ENCODE measurements at places on chromosomes 3 and 15.

- no peaks in the 10 kb centered on the region for H3K27me3 ChIP-seq
- H3K36me3 ChIP-seq, result no peaks in the 10 kb centered on the region
- no peak overlapping the region for H3K27ac ChIP-seq
- H3K4me1 ChIP-seq, result no peaks in the 10 kb centered on the region
- no peak for DNase-seq
Observed at GRCh38 chr3:54916732-54917131, 11.1 kb downstream of the LRTM1 start.

DNA sequence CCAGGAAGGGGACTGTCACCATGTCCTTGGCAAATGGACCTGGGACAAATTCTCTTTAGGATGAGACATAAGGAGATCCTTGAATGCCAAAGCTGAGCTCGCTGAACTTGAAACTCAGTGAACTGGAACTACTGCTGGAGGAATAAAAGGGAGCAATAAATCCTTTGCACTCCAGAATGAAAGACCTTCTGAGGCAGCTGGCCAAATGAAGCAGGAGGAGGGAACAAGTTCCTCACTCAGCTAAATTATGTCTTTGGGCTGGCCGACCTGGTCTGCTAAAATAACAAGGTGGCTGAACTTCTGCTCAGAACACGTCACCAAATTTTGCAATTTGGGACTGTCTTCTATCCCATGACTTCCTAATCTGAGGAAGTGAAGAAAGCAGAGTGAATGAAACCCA, 314.7 kb downstream of the LPP start:
- no peaks in the 10 kb centered on the region for H3K27me3 ChIP-seq
- no peak overlapping the region for H3K4me3 ChIP-seq
- H3K27ac ChIP-seq, result no peak overlapping the region
- no peaks in the 10 kb centered on the region for H3K36me3 ChIP-seq
- DNase-seq, result no peak
- no peaks in the 10 kb centered on the region for H3K4me1 ChIP-seq

- no peaks in the 10 kb centered on the region for H3K36me3 ChIP-seq
- peaks cover 2% of the 10 kb centered on the region for H3K4me1 ChIP-seq
- H3K27ac ChIP-seq, result no peak overlapping the region
- H3K4me3 ChIP-seq, result no peak overlapping the region
- no peak for DNase-seq
Observed at GRCh38 chr3:177484206-177484605, 286.9 kb upstream of the TBL1XR1 start.

- no peak overlapping the region for H3K4me3 ChIP-seq
- no peak for DNase-seq
- H3K27ac ChIP-seq, result no peak overlapping the region
Observed at GRCh38 chr15:75159244-75159643, 42.4 kb upstream of the C15orf39 start.

DNA sequence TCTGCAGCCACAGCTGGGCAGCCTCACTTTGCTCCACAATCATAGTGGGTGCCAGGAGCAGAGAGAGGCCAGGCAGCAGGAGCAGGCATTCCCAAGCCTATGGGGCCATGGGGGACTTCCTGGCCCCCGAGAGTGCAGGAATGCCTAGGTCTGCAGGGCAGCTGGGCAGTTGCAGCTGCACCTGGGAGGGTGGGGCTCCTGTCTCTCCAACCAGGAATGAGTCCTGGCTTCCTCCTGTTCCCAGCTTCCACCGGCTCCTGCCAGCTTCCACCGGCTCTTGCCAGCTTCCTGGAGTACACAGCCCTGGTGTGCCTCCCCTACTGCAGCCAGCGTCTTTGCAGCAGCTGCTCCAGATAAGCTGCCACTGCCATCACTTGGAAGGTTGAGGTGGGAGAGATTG, 86.3 kb upstream of the CDV3 start:
- H3K4me3 ChIP-seq, result no peak overlapping the region
- H3K4me1 ChIP-seq, result peaks cover 5% of the 10 kb centered on the region
- peaks cover 3% of the 10 kb centered on the region for H3K36me3 ChIP-seq
- no peak for DNase-seq
- no peaks in the 10 kb centered on the region for H3K27me3 ChIP-seq
- no peak overlapping the region for H3K27ac ChIP-seq

- H3K27me3 ChIP-seq, result no peaks in the 10 kb centered on the region
- no peak overlapping the region for H3K4me3 ChIP-seq
- no peaks in the 10 kb centered on the region for H3K36me3 ChIP-seq
- no peak overlapping the region for H3K27ac ChIP-seq
- no peak for DNase-seq
- H3K4me1 ChIP-seq, result no peaks in the 10 kb centered on the region
Observed at GRCh38 chr15:101556273-101556672, 66.8 kb upstream of the PCSK6 start.

- H3K27me3 ChIP-seq, result no peaks in the 10 kb centered on the region
- no peak for DNase-seq
- H3K27ac ChIP-seq, result no peak overlapping the region
- H3K4me3 ChIP-seq, result no peak overlapping the region
- H3K4me1 ChIP-seq, result peaks cover 9% of the 10 kb centered on the region
Observed at GRCh38 chr15:70374096-70374495, 276.4 kb upstream of the TLE3 start.

DNA sequence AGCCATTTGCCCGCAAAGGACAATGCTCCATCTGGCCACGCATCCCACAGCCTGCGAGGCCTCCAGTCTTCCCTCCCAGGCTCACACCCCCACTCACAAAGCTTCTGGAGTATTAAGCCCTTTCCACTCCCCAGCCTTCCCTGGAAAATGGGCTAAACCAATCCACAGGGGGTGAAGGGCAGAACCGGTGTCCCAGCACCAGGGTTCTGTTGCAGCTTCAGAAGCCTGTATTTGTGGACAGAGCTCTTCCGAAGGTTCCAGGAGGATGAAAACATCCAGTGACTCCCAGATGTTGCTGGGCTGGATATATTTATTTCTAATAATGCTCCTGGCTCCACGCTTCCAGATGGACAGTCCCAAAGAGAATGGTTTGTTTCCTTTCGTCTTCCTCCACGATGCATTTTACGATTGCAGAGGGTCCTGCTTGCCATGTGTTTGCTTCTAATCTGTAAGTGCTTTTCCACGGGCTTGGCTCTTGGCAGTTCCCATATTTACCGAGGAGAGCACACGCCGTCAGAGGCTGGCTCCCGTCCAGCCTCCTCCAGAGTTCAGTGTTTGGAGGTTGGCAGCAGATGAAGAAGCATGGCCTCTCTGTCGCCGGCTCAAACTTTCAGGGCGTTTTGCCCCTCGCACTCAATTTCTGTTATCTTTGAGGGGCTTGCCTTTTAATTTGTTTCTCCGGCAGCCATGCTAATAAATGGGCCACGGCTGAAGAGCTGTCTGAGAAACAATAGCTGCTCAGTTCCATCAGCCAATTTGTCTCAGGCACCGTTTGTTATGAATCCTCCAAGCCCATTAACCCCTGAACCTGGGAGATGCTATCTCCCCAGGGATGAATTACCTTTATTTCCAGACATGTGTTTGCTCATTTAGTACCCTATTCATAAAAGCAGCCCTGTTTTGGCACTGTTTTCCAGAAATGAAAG, 367.9 kb upstream of the PROK2 start:
- no peak overlapping the region for H3K4me3 ChIP-seq
- no peak overlapping the region for H3K27ac ChIP-seq
- H3K36me3 ChIP-seq, result no peaks in the 10 kb centered on the region
- no peak for DNase-seq
- H3K27me3 ChIP-seq, result no peaks in the 10 kb centered on the region

GRCh38 chr15:83210619-83211018, 3.0 kb upstream of the HDGFL3 start:
- DNase-seq, result no peak
- no peaks in the 10 kb centered on the region for H3K27me3 ChIP-seq
- H3K27ac ChIP-seq, result no peak overlapping the region
- H3K36me3 ChIP-seq, result no peaks in the 10 kb centered on the region

DNA sequence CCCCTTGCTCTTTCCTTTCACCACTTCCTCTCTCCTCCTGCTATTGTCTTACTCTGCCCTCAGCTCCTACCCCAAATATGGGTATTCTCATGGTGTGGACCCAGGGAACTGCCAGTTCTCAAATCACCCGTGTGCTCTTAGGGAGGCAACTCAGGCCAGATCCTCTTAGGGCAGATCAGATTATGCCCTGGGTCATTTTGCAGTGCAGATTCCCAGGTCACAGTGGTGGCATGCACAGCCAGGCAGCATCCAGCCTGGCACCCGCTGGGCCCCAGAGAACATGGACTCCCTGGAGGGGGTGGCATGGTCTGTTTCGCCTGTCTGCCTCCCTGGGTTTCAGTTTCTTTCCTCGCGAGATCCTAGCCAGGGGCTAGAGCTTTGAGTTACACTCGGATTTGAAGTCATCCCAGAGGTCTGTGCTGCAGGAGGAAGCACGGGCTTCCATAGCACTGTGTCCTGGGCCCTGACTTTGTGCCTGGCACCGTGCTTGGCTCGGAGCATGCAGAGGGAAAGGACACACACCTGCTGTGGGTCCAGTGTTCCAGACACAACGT, 96.1 kb downstream of the TOP2B start:
- H3K27ac ChIP-seq, result no peak overlapping the region
- H3K4me1 ChIP-seq, result no peaks in the 10 kb centered on the region
- no peaks in the 10 kb centered on the region for H3K36me3 ChIP-seq

- H3K27ac ChIP-seq, result no peak overlapping the region
- no peaks in the 10 kb centered on the region for H3K27me3 ChIP-seq
- no peak for DNase-seq
- H3K4me3 ChIP-seq, result no peak overlapping the region
Observed at GRCh38 chr15:76938752-76939151, 7.2 kb downstream of the RCN2 start.

DNA sequence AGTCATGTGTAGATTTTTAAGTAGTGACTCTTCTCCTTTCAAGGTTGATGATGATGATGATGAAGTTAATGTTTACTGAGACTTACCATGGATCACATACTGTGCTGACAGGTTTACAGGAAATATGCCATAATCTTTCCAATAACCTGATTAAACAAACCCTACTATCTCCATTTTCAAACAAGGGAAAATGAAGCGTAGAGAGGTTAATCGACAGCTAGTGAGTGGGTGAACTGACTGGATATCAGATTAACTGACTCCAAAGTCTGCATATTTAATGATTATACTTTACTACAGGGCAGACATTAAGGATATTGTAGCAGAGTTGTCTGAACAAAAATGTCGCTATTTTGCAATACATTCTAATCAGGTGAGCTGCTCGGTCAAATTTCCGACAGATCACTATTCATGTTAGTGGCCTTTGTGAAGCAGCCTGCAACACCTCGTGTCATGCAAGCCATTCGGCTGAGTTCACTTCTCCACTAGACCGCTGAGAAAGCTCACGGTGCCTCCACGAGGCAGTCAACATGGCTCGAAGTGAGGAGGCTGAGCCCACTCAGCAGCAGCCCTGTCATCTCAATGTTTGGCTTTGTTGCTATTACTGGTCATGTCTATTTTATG, 264.2 kb downstream of the NFKBIZ start:
- no peaks in the 10 kb centered on the region for H3K27me3 ChIP-seq
- H3K4me1 ChIP-seq, result no peaks in the 10 kb centered on the region
- H3K4me3 ChIP-seq, result no peak overlapping the region
- no peaks in the 10 kb centered on the region for H3K36me3 ChIP-seq

GRCh38 chr15:80487839-80488390, 83.7 kb downstream of the ARNT2 start:
- no peak for DNase-seq
- H3K4me3 ChIP-seq, result no peak overlapping the region
- 0 out of 2 replicates have a peak, but pooled peaks cover 1% of the 10 kb centered on the region for H3K4me1 ChIP-seq
- H3K36me3 ChIP-seq, result no peaks in the 10 kb centered on the region

GRCh38 chr15:82931221-82931620, 21.3 kb downstream of the HOMER2 start:
- H3K27ac ChIP-seq, result no peak overlapping the region
- no peaks in the 10 kb centered on the region for H3K4me1 ChIP-seq
- no peak for DNase-seq
- H3K4me3 ChIP-seq, result no peak overlapping the region

GRCh38 chr15:90597577-90597976, 67.9 kb downstream of the CRTC3 start:
- H3K27me3 ChIP-seq, result no peaks in the 10 kb centered on the region
- no peak overlapping the region for H3K27ac ChIP-seq
- no peaks in the 10 kb centered on the region for H3K36me3 ChIP-seq
- H3K4me3 ChIP-seq, result no peak overlapping the region

DNA sequence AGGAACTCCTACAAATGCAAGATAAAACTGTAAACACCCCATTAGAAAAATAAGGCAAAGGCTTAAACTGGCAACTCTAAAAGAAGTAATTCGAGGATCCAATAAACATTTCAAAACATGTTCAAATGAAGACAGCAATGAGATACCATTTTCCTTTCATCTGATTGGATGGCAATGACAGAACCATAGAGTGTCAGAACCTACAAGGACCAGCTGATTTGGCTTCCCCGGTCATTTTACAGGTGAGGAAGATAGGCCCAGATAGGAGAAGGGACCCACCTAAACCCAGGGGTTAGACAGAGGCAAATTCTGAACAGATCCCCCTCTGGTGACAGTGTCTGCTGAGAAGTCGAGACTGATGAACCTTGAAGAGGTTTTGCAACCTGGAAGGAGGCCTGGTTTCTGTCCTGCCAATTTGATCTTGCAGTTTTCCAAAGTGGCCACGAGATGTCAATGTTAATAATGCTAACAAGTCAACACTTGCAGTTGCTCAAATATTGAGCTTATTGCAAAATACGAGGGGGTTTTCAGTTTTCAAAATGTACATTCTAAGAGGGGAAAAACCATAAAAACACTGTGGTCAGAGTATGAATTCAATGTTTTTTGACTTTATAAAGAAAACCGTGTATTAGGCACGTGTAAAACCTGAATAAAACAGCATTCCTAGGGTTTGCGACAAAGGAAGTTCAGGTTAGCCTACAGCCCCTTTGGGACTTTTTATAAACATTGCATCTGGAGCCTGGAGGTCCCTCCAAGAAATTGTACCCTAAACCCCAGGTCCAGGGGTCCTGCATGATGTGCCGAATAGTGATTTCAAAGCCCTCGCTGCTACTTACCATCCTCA, 21.5 kb downstream of the CFAP161 start:
- no peaks in the 10 kb centered on the region for H3K27me3 ChIP-seq
- no peaks in the 10 kb centered on the region for H3K4me1 ChIP-seq
- no peak overlapping the region for H3K27ac ChIP-seq
- H3K4me3 ChIP-seq, result no peak overlapping the region

DNA sequence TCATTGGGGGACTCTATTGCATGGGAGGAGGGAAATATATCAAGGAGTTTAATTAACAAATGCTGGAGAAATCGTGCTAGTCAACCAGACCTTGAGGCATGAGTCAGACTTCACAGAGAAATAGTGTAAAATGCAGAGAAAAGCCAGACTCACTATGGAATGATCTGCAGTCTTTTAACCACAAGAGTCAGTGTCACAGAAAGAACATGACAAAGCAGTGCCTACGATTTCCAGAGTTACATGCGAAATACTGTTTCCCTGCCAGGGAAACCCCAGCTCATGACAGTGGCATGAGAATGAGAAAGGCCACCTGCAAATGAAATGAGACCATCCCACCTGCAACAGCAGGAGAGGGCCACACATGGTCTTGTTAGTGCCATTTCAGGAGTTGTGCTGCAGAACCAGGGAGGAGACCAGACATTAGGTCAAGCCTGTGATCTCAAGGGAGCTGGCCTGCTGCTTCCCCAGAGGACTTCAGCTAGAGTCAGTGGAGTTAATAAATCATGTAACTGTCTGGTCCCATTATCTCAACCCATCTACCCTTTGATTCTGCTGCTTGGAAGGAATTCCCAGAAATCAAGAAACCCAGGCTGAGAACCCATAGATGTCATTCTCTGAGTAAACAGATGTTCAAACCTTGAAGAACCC, 79.0 kb downstream of the ERC2 start:
- no peaks in the 10 kb centered on the region for H3K36me3 ChIP-seq
- H3K4me1 ChIP-seq, result no peaks in the 10 kb centered on the region
- H3K27ac ChIP-seq, result no peak overlapping the region
- H3K27me3 ChIP-seq, result no peaks in the 10 kb centered on the region
- DNase-seq, result no peak

- no peaks in the 10 kb centered on the region for H3K4me1 ChIP-seq
- no peaks in the 10 kb centered on the region for H3K27me3 ChIP-seq
- no peaks in the 10 kb centered on the region for H3K36me3 ChIP-seq
Observed at GRCh38 chr3:1824359-1824758, 274.3 kb upstream of the CNTN4 start.

Data from iPS DF 6.9 (cell line).